ENCODE measurements at places on chromosomes 6 and 20. TPM values are rescaled to one million over a fixed set of nuclear protein-coding genes. Genes with fewer than 3 reads are reported as not detected.

GRCh38 chr20:2285613-2286012 is 10.2 kb upstream of the TGM3 start:
- no peak overlapping the region for H3K4me3 ChIP-seq
- H3K27ac ChIP-seq: no peak overlapping the region
- no peaks in the 10 kb centered on the region for H3K27me3 ChIP-seq
- no peaks in the 10 kb centered on the region for H3K36me3 ChIP-seq
- no peak for DNase-seq

- DNase-seq: no peak
- no peaks in the 10 kb centered on the region for H3K4me1 ChIP-seq
- H3K4me3 ChIP-seq: no peak overlapping the region
- H3K27ac ChIP-seq: no peak overlapping the region
Observed at GRCh38 chr6:47804821-47805220, 23.0 kb downstream of the OPN5 start.

GRCh38 chr6:142842418-142843261 is 102.3 kb downstream of the HIVEP2 start:
- no peaks in the 10 kb centered on the region for H3K36me3 ChIP-seq
- peaks cover 40% of the 10 kb centered on the region for H3K4me1 ChIP-seq
- no peaks in the 10 kb centered on the region for H3K27me3 ChIP-seq
- DNase-seq: no peak
- no peak overlapping the region for H3K4me3 ChIP-seq

DNA sequence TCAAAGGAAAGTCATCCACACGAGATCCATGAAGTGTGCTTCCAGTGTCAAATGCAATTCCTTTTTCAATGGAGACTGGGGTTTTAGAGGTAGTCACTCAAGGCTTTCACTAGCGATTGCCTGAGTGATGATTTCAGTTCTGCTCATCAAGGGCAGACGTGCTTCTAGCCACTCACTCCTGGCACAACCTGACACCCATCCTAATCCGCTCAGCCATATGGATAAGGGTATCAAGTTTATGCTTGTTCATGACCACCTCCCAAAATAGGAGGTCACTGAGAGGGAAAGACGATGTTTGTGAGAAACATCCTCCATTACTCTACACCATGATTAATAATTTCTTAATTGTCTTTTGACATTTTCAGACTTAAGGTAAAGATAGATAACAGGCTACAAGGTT is 91.3 kb upstream of the HEY2 start:
- H3K4me1 ChIP-seq: no peaks in the 10 kb centered on the region
- H3K4me3 ChIP-seq: no peak overlapping the region
- no peak for DNase-seq
- H3K36me3 ChIP-seq: no peaks in the 10 kb centered on the region
- H3K27ac ChIP-seq: no peak overlapping the region
- H3K27me3 ChIP-seq: no peaks in the 10 kb centered on the region

DNA sequence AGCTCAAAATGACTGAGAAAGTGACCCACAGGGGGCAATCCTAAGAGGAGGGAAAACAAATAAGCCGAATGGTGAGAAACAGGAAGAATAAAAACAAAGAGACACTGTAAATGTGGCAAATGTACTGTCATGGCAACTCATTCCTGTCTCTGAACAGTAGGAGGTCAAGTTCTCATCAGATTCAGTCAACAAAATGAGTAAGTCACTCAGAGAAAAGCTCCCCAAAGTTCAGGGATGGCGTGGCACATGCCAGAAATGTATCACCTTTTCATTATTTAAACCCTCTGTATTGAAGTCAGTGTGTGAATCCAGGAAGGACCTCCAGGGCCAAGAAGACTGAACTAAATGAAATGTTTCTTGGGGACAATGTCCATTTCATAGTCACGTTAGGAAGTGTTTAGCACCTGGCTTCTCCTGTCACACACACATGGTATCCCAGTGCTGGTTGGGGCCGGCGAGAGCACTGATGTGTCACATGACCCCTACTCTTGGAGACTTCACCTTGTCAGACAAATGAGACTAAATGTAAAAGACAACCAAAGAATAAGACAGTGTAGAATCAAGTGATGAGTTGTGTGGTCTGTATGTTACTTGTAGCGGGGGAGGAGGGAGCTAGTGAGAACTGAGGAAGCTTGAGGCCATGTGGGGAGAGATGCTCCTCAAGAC is 20.7 kb downstream of the CNR1 start:
- no peak overlapping the region for H3K4me3 ChIP-seq
- no peak overlapping the region for H3K27ac ChIP-seq
- no peaks in the 10 kb centered on the region for H3K4me1 ChIP-seq
- DNase-seq: no peak
- no peaks in the 10 kb centered on the region for H3K36me3 ChIP-seq
- no peaks in the 10 kb centered on the region for H3K27me3 ChIP-seq

DNA sequence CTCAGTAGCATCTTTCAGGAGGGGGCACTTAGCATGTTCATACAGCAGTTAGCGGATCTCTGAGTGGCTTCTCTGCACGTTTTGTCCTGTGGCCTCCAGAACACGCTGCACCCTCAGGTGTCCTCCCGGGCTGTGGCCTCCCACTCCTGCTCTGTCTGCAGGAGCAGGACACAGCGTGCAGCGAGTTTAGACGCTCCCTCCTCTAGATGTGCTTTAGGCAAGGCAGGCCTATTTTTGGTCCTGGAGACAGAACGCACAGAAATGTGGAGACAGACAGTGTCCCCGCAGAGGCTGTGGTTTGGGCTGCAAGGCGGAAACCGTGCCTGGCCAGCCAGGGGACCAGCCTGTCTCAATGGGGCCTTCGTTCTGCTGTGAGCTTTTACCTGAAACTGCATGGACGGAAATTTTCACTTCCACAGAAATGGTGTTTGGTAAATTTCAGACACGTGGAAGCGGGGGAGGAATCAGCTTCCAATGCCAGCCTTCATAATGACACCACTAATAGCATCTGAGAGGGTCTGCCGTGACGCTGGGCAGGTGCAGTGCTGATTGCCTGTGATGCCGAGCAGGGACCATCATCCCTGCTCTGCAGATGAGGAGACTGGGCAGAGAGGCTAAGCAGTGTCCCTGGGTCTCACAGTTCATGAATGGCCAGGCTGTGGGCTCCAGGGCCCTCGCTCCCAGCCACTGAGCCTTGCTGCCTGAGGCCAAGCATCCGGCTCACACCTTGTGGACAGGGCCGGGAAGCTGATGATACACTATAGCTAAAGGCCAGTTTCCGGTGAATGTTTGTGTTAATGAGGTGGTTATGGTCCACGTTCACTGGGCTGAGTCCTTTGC is 120.9 kb downstream of the SYCP2 start:
- no peaks in the 10 kb centered on the region for H3K4me1 ChIP-seq
- no peaks in the 10 kb centered on the region for H3K27me3 ChIP-seq
- no peak overlapping the region for H3K27ac ChIP-seq
- H3K36me3 ChIP-seq: no peaks in the 10 kb centered on the region
- no peak overlapping the region for H3K4me3 ChIP-seq

The PIGU gene
- 19.3 TPM for total RNA-seq

The CGAS gene
- 1.0 TPM for total RNA-seq

GRCh38 chr6:158591134-158591809 is 31.4 kb downstream of the TMEM181 start:
- no peak for DNase-seq
- no peaks in the 10 kb centered on the region for H3K36me3 ChIP-seq
- no peak overlapping the region for H3K27ac ChIP-seq
- H3K27me3 ChIP-seq: no peaks in the 10 kb centered on the region

GRCh38 chr6:63186970-63187369 is 24.3 kb upstream of the FKBP1C start:
- H3K4me1 ChIP-seq: no peaks in the 10 kb centered on the region
- DNase-seq: no peak
- H3K36me3 ChIP-seq: no peaks in the 10 kb centered on the region
- no peak overlapping the region for H3K4me3 ChIP-seq
- H3K27me3 ChIP-seq: no peaks in the 10 kb centered on the region

- no peaks in the 10 kb centered on the region for H3K27me3 ChIP-seq
- no peak overlapping the region for H3K4me3 ChIP-seq
- no peaks in the 10 kb centered on the region for H3K36me3 ChIP-seq
- no peak overlapping the region for H3K27ac ChIP-seq
Observed at GRCh38 chr6:148653138-148653776, 93.6 kb upstream of the UST start.

GRCh38 chr6:41371992-41372831 is 36.8 kb downstream of the NCR2 start:
- peaks cover 49% of the 10 kb centered on the region for H3K4me1 ChIP-seq
- no peaks in the 10 kb centered on the region for H3K36me3 ChIP-seq
- DNase-seq: peak; percentile 35
- H3K27me3 ChIP-seq: peaks cover 74% of the 10 kb centered on the region

The PERP gene
- total RNA-seq: 81.8 TPM

GRCh38 chr6:112061605-112062004 is 7.7 kb downstream of the CCN6 start:
- no peak overlapping the region for H3K4me3 ChIP-seq
- H3K27ac ChIP-seq: no peak overlapping the region
- H3K4me1 ChIP-seq: no peaks in the 10 kb centered on the region
- no peaks in the 10 kb centered on the region for H3K36me3 ChIP-seq

GRCh38 chr6:28725890-28726348 is 197.9 kb downstream of the TRIM27 start:
- no peak for DNase-seq
- H3K4me1 ChIP-seq: no peaks in the 10 kb centered on the region
- no peaks in the 10 kb centered on the region for H3K36me3 ChIP-seq
- H3K4me3 ChIP-seq: no peak overlapping the region
- H3K27me3 ChIP-seq: peaks cover 36% of the 10 kb centered on the region

The ZFAND3 gene
- total RNA-seq: 35.8 TPM

- H3K4me1 ChIP-seq: no peaks in the 10 kb centered on the region
- H3K27ac ChIP-seq: no peak overlapping the region
- no peaks in the 10 kb centered on the region for H3K27me3 ChIP-seq
- no peak overlapping the region for H3K4me3 ChIP-seq
- no peaks in the 10 kb centered on the region for H3K36me3 ChIP-seq
Observed at GRCh38 chr6:151110576-151110905, 129.2 kb upstream of the AKAP12 start.

DNA sequence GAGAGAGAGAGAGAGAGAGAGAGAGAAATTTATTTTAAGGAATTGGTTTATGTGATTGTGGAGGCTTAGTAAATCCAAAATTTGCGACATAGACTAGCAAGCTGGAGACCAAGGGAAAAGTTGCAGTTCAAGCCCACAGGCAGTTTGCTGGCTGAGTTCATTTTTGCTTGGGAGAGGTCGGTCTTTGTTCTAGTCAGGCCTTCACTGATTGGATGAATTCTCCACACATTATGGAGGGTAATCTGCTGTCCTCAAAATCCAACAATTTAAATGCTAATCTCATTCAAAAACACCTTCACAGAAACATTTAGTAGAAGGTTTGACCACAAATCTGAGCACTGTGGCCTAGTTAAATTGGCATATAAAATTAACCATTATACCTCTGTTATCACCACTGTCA is 439.6 kb downstream of the EPM2A start:
- no peaks in the 10 kb centered on the region for H3K4me1 ChIP-seq
- no peak overlapping the region for H3K4me3 ChIP-seq
- H3K27ac ChIP-seq: no peak overlapping the region
- no peaks in the 10 kb centered on the region for H3K36me3 ChIP-seq
- no peak for DNase-seq

GRCh38 chr6:20916086-20916485 is 381.8 kb downstream of the CDKAL1 start:
- H3K27me3 ChIP-seq: no peaks in the 10 kb centered on the region
- no peak for DNase-seq
- H3K4me1 ChIP-seq: no peaks in the 10 kb centered on the region
- H3K27ac ChIP-seq: no peak overlapping the region

The GSS gene
- total RNA-seq: 46.2 TPM

- H3K27ac ChIP-seq: no peak overlapping the region
- H3K4me1 ChIP-seq: no peaks in the 10 kb centered on the region
- no peaks in the 10 kb centered on the region for H3K27me3 ChIP-seq
- H3K36me3 ChIP-seq: no peaks in the 10 kb centered on the region
- peak; percentile 59 for DNase-seq
- no peak overlapping the region for H3K4me3 ChIP-seq
Observed at GRCh38 chr6:31042806-31043205, 32.5 kb downstream of the MUC22 start.

The RAET1G gene
- total RNA-seq: 1.5 TPM

The LAMA2 gene
- 55.6 TPM for total RNA-seq

- no peaks in the 10 kb centered on the region for H3K27me3 ChIP-seq
- no peak overlapping the region for H3K27ac ChIP-seq
- no peaks in the 10 kb centered on the region for H3K36me3 ChIP-seq
- H3K4me1 ChIP-seq: no peaks in the 10 kb centered on the region
- H3K4me3 ChIP-seq: no peak overlapping the region
Observed at GRCh38 chr6:80618953-80619352, 512.5 kb downstream of the BCKDHB start.

Measured in hepatocyte (in vitro differentiated cells).